ENCODE measurements at places on chromosomes 1 and 21.

GRCh38 chr1:35935442-35936388 is 4.8 kb downstream of the AGO3 start:
- DNase-seq: no peak

- DNase-seq: no peak
These were observed 82.3 kb downstream of the CYYR1 start for GRCh38 chr21:26490771-26491170.

DNA sequence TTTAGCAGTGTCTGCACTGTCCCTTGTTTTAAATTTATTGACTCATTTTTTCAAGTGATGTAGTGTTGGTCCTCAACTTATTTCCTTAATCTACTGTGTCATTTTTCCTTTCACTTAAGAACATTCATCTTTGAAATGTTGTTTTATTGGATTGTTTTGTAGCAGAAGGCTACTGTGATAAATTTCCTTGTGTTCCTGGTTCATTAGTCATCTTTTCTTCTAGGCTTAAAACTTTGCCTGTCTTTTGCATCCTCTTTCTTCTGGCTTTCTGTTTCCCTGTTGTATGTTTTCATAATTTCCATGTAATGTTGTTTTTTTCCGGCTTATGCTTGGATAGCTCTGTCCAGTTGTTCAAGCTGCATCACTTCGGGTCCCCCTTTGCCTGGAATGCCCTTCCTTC is 61.9 kb downstream of the UBE2T start:
- DNase-seq: no peak

GRCh38 chr1:83799594-83799993 is 199.3 kb downstream of the TTLL7 start:
- no peak for DNase-seq

GRCh38 chr1:158014731-158015320 is 21.4 kb downstream of the KIRREL1 start:
- DNase-seq: no peak

- no peak for DNase-seq
These were observed 14.0 kb upstream of the HLCS start for GRCh38 chr21:36980280-36981048.

- peak; percentile 19 for DNase-seq
These were observed 207.6 kb upstream of the NFIA start for GRCh38 chr1:60874718-60875117.

- no peak for DNase-seq
These were observed 72.4 kb downstream of the ZNF281 start for GRCh38 chr1:200337410-200337809.

DNA sequence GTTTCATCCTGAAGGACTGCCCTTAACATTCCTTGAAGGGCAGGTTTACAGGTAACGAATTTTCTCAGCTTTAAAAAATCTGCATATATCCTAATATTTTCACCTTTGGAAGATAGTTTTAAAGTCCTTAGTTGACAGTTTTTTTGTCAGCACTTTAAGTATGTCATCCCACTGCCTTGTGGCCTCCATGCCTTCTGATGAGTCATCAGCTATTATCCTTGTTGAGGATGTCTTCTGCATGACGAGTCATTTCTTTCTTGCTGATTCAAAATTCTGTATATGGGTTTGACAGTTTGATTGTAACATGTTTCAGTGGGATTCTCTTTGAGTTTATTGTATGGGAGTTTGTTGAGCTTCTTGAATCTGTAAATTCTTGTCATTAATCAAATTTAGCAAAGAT is 500.6 kb downstream of the DISC1 start:
- peak; percentile 72 for DNase-seq

GRCh38 chr21:37319551-37319950 is 47.0 kb upstream of the DYRK1A start:
- DNase-seq: no peak

DNA sequence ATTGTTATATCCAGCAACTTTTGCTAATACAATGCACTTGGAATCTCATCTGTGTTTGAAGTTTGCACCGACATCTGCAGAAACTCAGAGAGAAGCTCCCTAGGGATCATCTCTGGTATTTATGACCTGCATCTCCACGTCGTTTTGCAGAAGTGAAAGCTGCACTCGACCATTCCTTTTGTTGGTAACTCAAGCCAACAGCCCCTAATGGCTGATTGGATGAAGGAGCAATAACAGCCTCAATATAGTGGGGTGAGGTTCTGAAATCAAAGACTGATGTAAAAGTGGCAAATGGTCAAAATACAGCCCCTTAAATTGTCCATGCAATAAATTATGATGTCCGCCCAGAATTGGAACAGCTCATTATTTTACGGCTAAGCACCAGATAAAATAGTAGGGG is 344.2 kb upstream of the KAZN start:
- no peak for DNase-seq
